Spinal cord (tissue), 10 donors: ENCODE measurements at places on chromosomes 13 and 19. TPM values are rescaled to one million over a fixed set of nuclear protein-coding genes. Genes with fewer than 3 reads are reported as not detected.

DNA sequence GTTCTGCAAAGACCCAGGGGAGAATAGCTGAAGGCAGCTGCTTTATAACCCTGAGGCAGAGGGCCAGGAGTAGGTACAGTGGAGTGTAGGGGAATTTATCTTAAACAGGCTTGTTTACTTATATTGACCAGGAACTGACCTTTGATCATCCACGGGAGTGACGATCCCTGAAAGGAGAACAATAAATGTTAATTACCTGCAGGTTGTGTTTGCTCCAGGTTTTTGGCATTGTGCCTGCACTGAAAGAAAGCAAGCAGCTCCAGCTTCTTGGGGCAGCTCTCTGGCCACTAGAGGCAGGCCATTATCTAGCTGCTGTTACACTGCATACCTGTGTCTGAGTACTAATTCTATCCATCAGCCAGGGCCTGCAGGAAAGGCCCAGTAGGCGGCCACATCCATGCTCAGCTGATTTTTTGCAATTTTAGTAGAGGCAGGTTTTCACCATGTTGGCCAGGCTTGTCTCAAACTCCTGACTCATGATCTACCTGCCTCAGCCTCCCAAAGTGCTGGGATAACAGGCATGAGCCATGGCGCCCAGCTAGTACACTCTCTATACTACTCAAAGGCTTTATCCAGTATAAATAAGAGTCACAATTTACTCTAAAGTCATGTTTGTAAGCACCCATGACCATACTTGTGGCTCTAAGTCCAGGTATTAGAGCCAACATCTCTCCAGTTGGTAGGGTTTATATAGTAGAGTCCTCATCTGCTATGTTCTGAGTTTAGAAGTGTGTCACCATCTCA is 8.5 kb upstream of the ZNF91 start:
- DNase-seq: no peak
- no peaks in the 10 kb centered on the region for H3K36me3 ChIP-seq
- no peak overlapping the region for H3K4me3 ChIP-seq
- H3K27ac ChIP-seq: no peak overlapping the region
- no peaks in the 10 kb centered on the region for H3K27me3 ChIP-seq

GRCh38 chr13:50344717-50345116 is 329.5 kb downstream of the KCNRG start:
- H3K4me1 ChIP-seq: peaks cover 8% of the 10 kb centered on the region
- H3K4me3 ChIP-seq: no peak overlapping the region
- no peak overlapping the region for H3K27ac ChIP-seq
- DNase-seq: no peak
- no peaks in the 10 kb centered on the region for H3K27me3 ChIP-seq

GRCh38 chr19:4519521-4520277 is 1.4 kb upstream of the PLIN4 start:
- peaks cover 24% of the 10 kb centered on the region for H3K36me3 ChIP-seq
- H3K27me3 ChIP-seq: no peaks in the 10 kb centered on the region
- no peak overlapping the region for H3K4me3 ChIP-seq
- DNase-seq: no peak
- no peak overlapping the region for H3K27ac ChIP-seq

GRCh38 chr13:20714563-20715329 is 11.2 kb downstream of the IL17D start:
- no peaks in the 10 kb centered on the region for H3K27me3 ChIP-seq
- peak overlapping the region; percentile 35 for H3K27ac ChIP-seq
- H3K4me1 ChIP-seq: peaks cover 32% of the 10 kb centered on the region

Gene GNG8
- 1.7 TPM for total RNA-seq

DNA sequence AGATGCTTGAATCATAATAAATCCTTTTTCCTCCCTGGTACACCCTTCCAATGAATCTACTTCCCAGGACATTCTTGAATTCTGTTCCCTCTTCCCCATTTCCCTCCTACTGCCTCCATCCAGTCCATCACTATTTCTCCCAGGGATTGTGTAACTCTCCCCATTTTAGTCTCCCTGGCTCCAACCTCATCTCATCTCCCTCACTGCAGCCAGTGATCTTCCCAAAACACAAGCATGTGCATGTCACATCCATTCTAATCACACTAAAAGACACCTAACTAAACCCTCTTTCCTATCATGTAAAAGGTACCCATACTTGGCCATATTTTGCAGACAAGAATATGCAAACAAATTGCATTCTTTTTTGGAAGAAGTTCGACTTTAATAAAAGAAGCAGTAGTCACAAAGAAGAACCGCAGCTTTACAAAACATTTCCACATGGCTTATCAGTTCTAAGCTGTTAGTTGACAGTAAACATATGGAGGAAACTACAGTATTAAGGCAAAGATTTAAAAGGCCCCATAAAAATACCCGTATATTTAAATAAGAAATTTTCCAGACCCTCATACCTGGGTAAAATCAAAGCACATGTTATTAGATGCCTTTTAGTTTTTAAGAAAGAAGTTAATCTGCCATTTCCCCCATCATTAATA is 111.0 kb downstream of the KCTD12 start:
- no peaks in the 10 kb centered on the region for H3K27me3 ChIP-seq
- no peak for DNase-seq
- H3K27ac ChIP-seq: no peak overlapping the region
- H3K4me3 ChIP-seq: no peak overlapping the region
- no peaks in the 10 kb centered on the region for H3K36me3 ChIP-seq

DNA sequence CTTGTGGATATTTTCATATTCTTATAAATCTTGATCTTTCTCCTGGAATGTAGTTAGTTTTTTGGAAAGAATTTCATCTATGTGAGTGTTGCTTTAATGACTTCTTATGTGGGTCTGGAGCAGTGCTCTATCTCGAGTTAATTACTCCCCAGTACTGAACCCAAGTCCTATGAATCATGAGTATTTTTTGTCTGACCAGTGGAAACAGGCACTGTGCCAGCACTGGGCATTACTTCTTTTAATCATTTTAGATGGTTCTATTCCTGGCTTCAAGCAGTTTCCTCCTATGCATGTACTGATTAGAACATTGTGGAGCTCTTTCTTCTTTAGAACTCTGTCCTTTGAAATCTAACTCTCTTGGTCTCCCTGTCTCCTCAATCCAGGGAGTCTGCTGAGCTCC is 466.3 kb downstream of the PCDH17 start:
- no peaks in the 10 kb centered on the region for H3K4me1 ChIP-seq
- DNase-seq: no peak
- H3K27ac ChIP-seq: no peak overlapping the region
- no peak overlapping the region for H3K4me3 ChIP-seq

DNA sequence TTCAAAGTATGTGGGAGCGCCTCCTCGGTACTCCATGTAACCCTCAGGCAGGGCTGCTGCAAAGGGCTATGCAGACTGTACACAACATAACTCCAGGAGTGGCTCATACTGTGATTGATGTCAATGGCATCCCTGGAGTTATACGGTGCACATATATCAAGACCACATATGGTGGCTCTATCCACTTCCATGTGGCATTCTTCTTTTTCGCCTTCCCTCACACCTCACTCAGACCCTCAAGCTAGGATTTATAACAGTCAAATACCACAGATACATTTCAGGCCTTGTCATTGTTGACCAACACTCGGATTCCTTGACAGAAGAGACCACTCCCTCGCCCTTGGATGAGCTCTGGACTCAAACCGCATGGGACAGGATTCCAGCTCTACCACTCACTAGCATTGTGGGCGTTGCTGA is 11.3 kb upstream of the UBL3 start:
- H3K27ac ChIP-seq: no peak overlapping the region
- H3K4me1 ChIP-seq: no peaks in the 10 kb centered on the region
- no peak overlapping the region for H3K4me3 ChIP-seq
- DNase-seq: no peak

DNA sequence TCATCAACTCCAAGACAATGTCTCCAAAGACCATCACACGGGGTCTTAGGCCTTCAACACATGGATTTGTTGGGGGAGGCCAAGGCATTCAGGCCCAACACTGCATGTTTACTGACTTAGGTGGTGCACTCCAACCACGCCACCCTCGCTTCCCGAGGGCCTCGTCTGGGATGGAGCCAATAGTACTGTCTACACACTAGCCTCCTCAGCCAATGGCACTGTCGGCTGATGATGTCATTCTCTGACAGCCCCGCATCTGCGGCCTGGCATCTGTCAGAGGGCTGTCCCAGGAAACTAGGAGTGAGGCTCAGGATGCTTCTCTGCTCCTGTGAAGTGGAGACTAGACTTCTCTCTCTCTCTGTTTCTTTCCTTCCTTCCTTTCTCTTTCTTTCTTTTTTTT is 96.6 kb downstream of the TEX26 start:
- H3K27me3 ChIP-seq: no peaks in the 10 kb centered on the region
- no peaks in the 10 kb centered on the region for H3K36me3 ChIP-seq
- no peak overlapping the region for H3K4me3 ChIP-seq
- no peak overlapping the region for H3K27ac ChIP-seq

DNA sequence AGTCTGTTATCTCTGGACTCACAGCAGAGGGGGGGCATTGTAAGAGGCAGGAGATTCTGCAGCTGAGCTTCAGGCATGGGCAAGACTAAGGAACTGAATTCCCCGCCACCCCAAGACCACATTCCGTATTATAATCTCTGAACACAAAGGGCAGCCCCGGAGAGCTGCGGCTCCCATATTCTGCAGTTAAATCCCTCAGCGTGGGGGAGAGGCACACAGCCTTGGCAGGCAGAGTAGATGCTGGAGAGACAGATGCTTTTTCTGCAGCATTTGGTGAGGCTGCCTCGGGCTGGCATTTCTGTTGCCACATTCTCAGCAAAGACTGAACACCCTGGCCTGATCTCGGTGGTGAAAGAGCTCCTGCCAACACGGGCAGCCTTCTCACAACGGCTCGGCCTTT is 12.9 kb downstream of the CHAF1A start:
- DNase-seq: no peak
- H3K36me3 ChIP-seq: peaks cover 27% of the 10 kb centered on the region
- peaks cover 3% of the 10 kb centered on the region for H3K4me1 ChIP-seq
- H3K27me3 ChIP-seq: no peaks in the 10 kb centered on the region
- H3K27ac ChIP-seq: peak overlapping the region; percentile 47

- peaks cover 44% of the 10 kb centered on the region for H3K36me3 ChIP-seq
- no peak for DNase-seq
- H3K4me1 ChIP-seq: peaks cover 29% of the 10 kb centered on the region
- no peak overlapping the region for H3K4me3 ChIP-seq
- H3K27ac ChIP-seq: no peak overlapping the region
- peaks cover 10% of the 10 kb centered on the region for H3K27me3 ChIP-seq
Observed at GRCh38 chr19:58396691-58397532, 1.5 kb downstream of the RNF225 start.

Gene ZNF579
- total RNA-seq: 9.9 TPM

Gene LSR
- total RNA-seq: 29.4 TPM
